Activated effector memory CD4-positive, alpha-beta T cell treated with Interleukin-2 at 50 U/mL for 16 hours (primary cell): ENCODE measurements at places on chromosomes 12 and 14.

DNA sequence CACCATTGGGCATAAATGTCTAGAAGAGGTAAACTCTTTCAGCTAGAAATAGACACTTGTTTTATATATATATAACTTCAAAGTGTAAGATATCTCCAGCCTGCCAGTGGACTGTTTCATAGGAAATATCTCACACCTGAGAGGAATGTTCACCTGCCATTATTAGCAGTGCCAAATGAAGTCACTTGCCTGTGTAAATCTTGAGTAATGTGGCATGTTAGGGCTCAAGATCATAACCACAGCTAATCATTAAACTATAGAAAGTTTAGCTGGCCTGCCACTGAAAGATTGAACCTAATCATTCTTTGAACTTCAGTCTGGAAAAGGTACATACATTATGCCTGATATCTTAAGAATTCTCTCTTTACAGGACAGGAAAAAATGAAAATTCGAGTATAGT is 25.5 kb upstream of the KCNJ8 start:
- no peak for DNase-seq

GRCh38 chr14:105166571-105167302 is 1.8 kb downstream of the JAG2 start:
- no peak for DNase-seq

GRCh38 chr14:61545726-61546455 is 149.4 kb upstream of the HIF1A start:
- no peak for DNase-seq

GRCh38 chr12:53336181-53336681 is at the start of gene SP7:
Gene SP7, minus strand, starts transcription at chr12:53336354. Its CDS starts 708 bp downstream, at chr12:53335646.
- DNase-seq: no peak

DNA sequence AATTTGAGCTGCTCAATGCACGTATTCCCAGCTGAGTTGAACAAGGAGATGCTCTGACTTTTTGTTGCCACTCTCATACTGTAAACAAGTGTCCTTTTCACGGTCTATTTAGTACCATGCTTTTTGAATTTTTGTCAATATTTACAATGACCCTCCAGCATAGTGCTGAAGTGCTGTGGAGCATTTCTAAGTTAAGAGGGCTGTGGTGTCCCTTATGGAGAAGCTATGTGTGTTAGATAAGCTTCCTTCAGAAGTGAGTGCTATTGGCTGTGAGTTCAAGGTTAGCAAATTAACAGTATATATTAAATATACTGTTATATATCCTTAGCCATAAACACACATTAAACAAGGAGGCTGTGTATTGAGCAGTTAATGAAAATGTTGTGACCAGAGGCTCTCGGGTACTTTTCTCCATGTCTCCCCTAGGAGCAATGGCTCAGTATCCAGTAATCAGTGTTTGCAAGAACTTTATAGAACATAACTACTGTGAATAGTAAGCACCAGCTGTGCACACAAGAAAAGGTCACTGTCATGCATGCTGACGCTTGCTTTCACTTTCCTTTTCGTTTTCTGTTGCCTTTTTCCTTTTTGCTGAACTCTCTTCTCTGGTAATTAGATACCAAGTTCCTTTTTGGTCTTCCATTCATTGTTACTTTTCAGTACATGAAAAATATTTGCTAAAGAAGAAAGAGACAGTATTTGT is 187.2 kb upstream of the NEDD1 start:
- no peak for DNase-seq

GRCh38 chr12:115062741-115063140 is 378.8 kb upstream of the TBX3 start:
- DNase-seq: no peak

GRCh38 chr12:107641154-107641553 is 44.4 kb upstream of the PWP1 start:
- no peak for DNase-seq

DNA sequence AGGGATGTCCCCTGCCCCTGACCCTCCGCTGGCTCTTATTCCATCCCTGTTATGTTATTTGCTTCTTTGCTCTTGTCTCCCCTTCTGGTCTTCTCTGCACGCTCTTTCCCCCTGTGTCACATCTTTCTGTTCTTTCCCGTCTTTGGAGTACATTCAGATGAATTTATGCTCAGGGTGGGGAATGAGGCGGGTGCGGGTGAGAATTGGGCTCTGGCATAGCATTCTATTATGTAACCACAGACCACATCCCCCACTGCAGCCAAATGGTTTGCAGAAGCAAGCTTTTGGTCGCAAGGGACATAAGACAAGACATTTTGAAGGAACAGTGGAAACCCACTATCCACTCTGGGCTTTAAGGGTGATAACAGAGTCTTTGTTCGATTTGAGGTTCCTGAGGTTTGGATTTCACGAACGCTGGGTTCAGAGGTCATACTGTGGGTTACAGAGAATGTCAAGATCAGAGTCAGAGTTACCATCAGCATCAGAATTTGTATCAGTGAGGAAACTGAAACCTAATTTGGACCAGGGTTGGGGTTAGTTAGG is 3.8 kb downstream of the ENDOU start:
- no peak for DNase-seq

- no peak for DNase-seq
These were observed 285.7 kb upstream of the SEL1L start for GRCh38 chr14:81819344-81819743.

DNA sequence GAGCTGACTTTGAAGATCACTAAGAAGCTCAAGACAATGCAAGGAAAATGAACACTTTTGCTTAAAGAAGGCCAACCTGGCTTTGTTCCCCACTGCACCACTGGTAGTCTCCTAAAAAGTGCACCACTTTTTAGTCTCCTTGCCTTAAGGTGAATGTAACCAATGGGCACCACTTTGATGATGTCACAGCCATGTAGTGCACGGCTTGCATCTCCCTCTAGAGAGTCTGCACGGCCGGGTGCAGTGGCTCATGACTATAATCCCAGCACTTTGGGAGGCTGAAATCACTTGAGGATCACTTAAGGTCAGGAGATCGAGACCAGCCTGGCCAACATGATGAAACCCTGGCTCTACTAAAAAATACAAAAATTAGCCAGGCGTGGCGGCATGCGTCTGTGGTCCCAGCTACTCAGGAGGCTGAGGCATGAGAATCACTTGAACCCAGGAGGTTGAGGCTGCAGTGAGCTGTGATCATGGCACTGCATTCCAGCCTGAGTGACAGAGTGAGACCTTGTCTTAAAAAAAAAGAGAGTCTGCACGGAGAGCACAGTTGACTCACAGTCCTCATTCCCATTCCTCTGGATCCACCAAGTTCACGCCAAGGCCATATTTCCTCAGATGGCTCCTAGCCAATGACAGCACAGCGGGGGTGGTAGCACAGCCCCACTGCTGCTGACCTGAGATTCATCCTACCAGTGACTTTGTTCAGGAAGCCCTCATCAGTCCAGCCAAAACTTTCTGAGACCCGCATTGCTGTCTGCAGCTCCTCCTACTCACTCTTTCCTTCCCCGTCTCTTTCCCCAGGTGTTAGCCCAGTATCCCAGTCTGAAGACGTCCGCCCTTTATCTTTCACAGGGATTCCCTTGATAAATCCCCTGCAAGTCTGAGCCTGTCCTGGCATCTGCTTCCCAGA is 16.5 kb upstream of the IFT81 start:
- no peak for DNase-seq

DNA sequence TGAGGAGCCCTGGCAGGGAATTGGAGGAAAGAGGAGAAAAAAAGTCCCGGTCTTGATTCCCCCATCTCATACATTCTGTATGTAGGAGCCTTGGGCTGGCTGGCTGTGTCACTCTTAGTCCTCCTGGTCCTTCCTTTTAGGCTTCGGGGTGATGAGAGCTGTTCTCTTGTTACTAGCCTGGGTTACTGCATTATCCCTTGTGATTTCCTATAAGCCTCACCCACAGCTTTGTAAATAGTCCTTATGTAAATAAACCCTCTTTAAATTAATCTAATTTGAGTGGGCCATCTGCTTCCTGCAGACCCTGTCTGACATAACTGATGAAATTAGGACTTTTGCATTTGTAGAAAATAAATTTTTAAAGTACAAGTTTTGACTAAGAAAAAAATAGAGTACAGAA is 19.2 kb downstream of the DNM1L start:
- no peak for DNase-seq

- no peak for DNase-seq
These were observed 1088.8 kb downstream of the FSCB start for GRCh38 chr14:43418324-43418723.

GRCh38 chr12:221736-222135 is 7.8 kb upstream of the SLC6A12 start:
- no peak for DNase-seq

DNA sequence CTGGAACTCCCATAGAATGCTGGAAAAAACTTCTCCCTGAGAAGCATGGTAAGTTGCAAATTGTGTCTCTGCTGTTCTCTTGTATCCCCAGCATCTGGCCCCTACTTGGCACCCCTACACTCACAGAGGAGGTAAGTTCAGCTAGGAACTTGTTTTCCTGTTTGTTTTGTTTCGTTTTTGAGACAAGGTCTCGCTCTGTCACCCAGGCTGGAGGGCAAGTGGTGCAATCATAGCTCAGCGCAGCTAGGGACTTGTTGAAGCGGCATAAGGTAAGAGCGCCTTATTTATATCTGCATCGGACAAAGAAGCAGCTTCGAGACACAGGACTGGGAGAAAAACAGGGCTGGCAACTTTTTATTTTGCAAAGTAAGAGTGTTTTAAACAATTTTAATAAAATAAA is 18.5 kb upstream of the ANO2 start:
- DNase-seq: no peak

- no peak for DNase-seq
These were observed 39.5 kb upstream of the USP44 start for GRCh38 chr12:95590775-95591174.

GRCh38 chr14:61719344-61720293 is 24.3 kb downstream of the HIF1A start:
- no peak for DNase-seq
